ENCODE measurements at places on chromosomes 7 and 10.

GRCh38 chr7:20409961-20410360, 79.3 kb downstream of the ITGB8 start:
- no peak for DNase-seq

DNA sequence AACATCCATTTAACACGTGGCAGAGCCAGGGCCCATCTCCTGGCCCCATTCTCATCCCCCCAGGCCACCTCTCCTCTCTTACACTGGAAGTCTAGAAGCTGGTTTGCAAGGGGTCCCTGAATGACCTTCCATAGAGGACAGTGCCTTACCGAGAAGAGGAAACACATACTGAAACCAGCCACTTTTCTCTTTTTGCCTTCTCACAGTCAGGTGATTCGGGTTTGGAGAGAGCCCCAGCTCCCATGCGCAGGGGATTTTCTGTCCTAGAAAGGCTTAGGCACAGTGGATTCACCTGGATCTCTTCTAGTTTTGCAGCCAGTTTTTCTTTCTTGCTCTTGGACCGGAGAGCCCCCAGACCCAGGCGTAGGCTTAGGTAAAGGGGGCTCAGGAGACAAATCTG, 334.1 kb upstream of the C7orf33 start:
- no peak for DNase-seq

DNA sequence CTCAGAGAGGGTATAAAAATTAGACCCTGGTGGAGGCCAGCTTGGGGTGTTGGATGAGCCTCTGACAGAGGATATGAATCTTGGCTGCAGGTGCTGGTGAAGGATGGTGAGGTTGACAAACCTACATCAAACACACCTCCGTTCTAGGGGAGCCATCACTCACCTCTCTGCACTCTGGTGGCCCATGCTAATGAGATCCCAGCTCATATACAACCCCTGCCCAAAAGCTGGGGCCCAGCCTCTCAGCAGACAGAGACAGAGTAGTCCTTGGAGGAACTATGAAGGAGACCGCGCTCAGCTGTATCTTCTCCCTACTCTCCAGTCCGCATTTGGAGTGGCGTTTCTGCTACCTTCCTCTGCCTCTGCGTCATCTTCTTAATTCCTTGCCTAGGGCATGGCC, 83.1 kb upstream of the SORCS3 start:
- no peak for DNase-seq

DNA sequence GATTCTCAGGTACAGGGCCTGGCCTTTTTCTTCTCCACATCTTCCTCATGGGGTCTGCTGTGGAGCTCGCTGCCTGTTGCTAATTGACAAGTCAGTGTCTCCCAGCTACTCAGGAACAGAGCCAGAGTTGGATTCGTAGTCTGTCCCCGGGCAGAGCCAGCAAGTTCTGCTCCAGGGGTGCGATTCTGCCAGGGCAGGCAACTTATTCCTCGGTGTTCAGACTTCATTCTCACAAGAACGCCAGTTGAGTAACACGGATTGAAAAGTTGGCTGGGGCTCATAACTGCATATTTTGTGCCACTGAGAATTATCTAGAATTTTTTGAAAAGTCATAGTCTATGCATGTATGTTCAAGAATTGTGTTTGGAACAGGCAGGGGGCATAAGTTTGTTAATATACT, 336.7 kb upstream of the NPVF start:
- no peak for DNase-seq

DNA sequence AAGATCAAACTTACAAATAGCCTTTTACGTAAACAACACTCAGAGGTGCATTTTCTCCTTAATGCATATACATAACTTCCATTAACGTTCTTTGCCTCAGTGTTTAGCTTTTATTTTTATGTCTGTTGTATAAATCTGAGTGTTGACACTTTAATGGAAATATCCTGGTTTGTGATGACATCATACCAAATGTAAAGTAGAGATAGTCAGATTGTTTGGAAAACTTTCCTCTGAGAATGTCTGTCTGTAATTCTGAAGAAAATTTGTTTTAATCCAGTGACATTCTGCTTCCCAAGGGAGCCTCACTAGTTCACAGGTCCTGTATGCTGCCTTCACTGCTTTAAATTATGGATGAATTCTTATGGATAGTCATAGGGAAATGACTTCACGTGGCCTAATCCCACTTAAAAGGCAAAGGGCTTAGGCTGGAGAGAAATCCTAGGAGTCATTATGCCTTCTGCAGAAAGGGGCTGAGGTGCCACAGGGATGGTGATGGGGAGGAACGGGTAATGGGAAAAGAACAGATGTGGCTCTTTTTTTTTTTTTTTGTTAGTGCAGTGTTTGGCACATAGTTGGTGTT, 93.2 kb downstream of the DNAJB9 start:
- no peak for DNase-seq

DNA sequence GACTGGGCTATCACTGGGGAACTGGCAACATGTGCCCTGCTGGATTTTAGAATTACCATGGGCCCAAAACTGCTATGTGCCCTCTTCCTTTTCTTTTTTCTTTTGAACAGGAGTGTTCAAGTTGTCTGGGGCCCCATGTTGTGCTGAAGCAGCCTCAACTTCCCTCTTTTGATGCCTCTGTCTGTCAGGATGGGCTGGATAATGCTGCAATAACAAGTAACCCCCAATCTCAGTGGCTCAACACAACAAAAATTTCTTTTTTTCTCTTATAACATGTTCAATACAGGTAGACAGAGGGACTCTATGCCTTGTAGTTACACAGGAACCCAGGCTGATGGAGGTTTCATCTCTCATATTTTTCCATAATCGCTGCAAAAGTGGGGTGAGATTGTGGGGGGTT, 8.2 kb upstream of the PCBD1 start:
- no peak for DNase-seq

DNA sequence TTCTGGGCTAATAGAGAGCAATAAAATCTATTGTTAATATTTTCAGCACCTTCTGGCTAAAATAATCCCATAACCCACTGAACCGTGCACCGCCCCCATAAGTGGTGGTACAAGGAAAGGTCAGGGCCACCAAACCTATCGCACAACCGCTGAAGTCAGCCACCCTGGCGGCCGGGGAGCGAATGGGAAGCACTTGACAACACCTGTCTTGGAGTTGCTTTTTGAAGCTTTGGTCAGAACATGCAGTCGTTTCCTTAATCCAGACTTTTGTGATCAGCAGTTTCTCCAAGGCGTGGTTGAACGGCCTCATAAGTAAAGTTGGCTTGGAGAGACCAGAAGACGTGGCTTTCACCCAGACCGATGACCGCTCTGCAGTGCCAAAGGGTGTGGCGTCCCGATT, 97.4 kb downstream of the DNAJB6 start:
- DNase-seq = no peak

GRCh38 chr10:83706952-83707582, 432.2 kb upstream of the GHITM start:
- no peak for DNase-seq

- DNase-seq = no peak
These were observed 3.1 kb downstream of the C1GALT1 start for GRCh38 chr7:7185371-7185989.

GRCh38 chr10:4766454-4766853, 59.6 kb upstream of the AKR1E2 start:
- no peak for DNase-seq

DNA sequence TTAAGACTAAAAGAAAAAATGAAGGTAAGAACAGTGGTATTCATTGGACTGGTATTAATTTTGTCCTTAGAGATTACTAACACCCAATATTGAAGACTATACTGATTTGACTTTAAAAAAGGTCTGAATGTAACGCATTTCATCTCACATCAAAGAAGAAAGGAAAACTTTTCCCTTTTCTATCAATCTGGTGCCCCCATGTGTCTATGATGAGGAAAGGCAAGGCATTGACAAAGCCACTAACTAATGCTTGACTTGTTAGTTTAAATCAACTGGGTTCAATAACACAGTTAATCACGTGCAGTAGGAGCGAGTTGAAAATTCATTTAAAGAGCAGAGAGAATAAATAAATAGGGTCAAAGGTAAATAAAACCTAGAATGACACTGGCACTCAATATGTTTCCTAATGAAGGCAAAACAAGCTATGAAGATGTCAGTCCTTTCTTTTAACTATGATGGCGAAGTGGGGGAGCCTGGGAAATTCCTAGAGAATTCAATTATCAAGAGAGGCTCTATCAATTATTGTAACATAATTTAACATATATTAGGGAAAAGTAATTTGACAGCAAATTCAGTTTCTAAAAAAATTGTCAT, 180.9 kb downstream of the ANK3 start:
- DNase-seq = no peak

Data from stimulated activated CD4-positive, alpha-beta T cell treated with anti-CD3 and anti-CD28 coated beads, Interleukin-1b, Interleukin-23, amount 100 ng/mL, for 1 hour (primary cell).